ENCODE measurements at places on chromosomes 16 and 17.
A peak's percentile ranks its signal among the peaks of the same experiment; 100 is the strongest.

DNA sequence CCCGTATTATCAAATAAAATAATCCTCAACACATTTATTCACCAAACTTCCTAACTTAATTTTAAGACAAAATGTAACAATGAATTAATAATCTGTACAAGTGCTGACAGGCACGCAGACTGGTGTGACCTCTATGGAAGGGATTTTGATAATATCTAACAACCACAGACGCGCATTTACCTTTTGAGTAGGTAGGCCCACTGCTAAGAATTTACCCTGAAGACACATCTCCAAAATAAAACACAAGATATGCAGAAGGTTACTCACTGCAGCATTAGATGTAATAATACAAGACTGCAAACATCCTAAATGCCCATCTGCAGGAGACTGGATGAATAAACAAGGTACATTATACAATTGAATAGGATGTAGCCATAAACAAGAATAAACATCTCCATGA lies 22.7 kb upstream of the CMTM4 start:
- DNase-seq: no peak

GRCh38 chr16:59719121-59719520 lies 985.0 kb upstream of the GOT2 start:
- peak; percentile 43 for DNase-seq

GRCh38 chr17:21462237-21462636 lies 86.1 kb downstream of the KCNJ12 start:
- DNase-seq: no peak

- DNase-seq: peak; percentile 92
Measured at GRCh38 chr17:1515640-1516387, 598 bp downstream of the INPP5K start.

- DNase-seq: no peak
Measured at GRCh38 chr16:81521141-81521626, 76.6 kb downstream of the CMIP start.

DNA sequence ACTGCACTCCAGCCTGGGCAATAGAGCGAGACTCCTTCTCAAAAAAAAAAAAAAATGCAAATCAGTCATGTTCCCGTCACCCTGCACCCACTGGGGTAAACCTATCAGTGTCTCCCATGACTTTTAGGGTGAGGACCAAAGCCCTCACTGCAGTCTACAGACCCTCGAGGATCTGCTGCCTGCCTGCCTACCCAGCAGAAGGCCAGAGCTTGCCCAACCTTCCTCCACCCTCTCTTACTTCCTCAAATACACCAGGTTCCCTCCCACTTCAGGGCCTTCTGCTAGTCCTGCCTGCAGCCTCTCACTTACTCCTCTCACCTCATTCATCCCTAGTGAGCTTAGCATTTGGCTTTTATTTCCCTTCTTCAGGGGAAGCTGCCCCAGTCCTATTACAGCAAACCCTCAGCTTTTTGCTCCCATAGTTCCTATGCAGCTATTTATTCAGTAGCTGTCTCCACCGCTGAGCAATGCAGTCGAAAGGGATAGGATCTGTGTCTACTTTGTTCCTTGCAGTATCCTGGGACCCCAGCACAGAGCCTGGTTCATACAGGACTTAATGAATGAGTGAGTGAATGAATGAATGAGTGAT lies 17.8 kb upstream of the TOB1 start:
- no peak for DNase-seq

DNA sequence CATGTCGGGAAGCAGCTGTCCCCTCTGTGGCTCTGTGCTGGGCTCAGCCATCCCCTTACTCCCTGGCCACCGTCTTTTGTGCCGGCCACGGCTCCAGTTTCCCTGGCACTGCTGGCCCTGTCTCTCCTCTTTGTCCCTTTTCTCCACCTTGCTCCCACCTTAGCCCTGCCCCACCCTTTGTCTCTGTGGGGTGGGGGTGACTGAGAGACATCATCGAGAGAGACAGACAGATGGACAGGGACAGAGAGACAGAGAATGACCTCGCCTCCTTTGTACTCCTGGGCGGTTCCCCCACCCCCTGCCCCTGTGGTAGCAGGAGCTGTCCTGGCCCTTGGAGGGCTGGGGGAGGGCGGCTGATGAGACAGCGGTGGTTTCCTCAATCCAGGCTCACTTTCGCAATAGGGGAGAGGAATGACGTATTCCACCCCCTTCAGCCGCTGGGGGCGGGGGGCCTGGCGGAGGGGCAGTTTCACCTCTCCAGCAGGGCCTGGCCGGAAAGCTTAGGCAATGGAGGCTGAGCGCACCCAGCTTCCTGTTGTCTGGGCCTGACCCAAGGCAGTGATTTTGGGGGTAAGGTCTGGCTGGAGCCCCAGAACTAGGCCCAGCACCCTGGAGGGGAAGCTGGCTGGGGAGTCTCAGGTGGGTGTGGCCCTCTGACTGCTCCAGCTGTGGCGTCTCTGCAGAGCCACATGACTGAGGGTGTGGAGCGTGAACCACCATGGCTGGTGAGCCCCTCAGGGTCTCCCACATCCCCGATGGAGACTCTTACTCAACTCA lies 7.3 kb downstream of the FMNL1 start:
- DNase-seq: peak; percentile 96

DNA sequence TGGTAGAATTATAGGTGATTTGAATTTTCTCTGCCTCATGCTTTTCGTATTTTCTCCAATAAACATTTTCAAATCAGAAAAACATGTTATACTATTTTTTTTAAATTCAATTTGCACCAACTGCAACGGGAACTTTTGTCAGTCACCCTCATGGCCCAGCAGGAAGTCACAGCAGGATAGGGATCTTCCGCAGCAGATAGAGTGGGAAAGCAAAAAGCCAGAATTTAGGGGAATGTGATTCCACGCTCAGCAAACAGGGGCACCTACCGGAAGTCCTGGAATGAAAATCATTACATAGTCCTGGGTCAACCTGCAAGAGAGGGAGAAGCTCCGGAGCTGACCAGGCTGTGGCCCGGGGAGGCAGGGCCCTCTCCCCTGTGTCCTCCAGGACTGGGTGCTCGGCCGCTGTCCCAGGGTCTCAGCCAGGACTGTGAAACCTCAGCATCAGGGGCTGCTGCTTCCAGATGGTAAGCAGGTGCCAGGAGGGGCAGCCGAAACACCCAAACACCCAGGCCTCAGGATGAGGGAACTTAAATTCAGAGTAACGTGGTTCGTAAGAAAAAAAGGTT lies 3.9 kb downstream of the SLC47A2 start:
- DNase-seq: no peak

- DNase-seq: peak; percentile 83
Measured at GRCh38 chr17:1108765-1109605, 70.8 kb downstream of the ABR start.

- DNase-seq: peak; percentile 54
Measured at GRCh38 chr16:66925322-66925840, at the start of gene RRAD. Gene RRAD (minus strand): TSS chr16:66925535. CDS start chr16:66925179, 356 bp downstream.

- DNase-seq: no peak
Measured at GRCh38 chr16:2478279-2478678, 3.4 kb downstream of the TBC1D24 start.

GRCh38 chr17:35255316-35255715 lies 12.4 kb downstream of the SLFN5 start:
- no peak for DNase-seq

- DNase-seq: no peak
Measured at GRCh38 chr17:6548034-6548433, 8.3 kb downstream of the PITPNM3 start.

DNA sequence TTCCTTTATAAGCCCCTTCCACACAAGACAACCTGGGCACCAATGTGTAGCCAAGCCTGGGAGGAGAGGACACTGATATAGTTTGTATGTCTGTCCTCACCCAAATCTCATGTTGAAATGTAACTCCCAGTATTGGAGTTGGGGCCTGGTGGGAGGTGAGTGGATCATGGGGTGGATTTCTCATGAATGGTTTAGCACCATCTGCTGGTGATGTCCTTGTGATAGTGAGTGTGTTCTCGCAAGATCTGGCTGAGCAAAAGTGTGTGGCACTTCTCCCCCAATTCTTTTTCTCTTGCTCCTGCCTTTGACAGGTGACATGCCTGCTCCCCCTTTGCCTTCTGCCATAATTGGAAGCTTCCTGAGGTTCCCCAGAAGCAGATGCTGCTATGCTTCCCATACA lies 135.8 kb downstream of the USP31 start:
- peak; percentile 2 for DNase-seq

DNA sequence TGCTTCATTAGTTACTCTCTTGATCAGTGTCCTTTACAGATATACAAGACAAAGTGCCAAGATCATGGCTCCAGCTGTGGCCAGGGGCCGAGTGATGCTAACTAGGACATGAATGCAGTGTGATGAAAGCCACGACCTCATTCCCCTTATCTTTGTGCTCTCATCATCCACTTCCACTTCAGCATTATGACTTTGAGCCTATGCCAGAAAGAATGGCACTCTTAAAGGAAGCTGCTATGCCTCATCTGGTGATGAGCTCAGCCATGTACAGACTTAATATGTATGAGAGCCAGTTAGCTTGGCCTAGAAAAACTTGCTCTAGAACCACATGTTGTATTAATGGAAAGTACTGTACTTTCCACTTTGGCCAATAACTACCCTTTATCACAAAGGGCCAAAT lies 179.1 kb downstream of the TOX3 start:
- DNase-seq: no peak

DNA sequence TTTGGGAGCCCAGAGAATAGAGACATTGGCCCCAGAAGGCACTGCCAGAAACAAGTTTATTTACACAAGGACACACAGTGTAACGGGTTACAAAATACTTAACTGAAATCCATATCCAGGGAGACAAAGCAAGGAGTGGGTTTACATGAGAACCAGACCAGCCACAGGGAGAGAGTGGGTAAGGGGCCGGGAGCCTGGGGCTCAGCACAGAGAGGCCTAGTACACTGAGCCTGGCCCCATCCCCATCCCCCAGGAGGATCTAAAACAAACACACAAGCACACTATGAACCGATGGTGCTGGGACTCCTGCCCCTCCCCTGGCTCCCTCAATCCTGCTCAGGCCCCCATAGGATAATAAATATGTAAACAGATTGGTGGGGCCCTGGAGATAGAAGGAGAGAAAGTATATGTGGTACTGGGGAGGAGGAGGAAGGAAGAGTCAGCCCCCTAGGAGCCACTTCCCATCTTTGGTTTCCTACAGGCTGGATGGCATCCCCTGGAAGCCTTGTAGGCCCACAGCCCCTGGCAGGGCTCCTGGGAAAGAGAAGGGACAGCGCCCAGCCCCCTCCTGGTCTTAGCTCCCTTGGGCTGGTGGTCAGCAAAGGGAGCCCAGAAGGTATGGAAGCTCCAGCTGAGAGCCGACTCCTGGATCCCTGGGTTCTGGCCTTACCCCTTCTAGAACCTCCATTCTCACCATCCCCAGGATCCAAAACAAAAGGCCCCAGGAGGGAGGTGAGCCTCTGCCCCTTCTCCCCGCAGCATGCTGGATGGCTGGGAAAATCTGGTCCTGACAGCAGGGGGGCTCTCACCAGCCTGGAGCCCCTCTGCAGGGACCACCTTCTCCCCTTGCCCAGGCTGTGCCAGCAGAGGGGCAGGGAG lies 6.4 kb downstream of the G6PC3 start:
- DNase-seq: no peak

DNA sequence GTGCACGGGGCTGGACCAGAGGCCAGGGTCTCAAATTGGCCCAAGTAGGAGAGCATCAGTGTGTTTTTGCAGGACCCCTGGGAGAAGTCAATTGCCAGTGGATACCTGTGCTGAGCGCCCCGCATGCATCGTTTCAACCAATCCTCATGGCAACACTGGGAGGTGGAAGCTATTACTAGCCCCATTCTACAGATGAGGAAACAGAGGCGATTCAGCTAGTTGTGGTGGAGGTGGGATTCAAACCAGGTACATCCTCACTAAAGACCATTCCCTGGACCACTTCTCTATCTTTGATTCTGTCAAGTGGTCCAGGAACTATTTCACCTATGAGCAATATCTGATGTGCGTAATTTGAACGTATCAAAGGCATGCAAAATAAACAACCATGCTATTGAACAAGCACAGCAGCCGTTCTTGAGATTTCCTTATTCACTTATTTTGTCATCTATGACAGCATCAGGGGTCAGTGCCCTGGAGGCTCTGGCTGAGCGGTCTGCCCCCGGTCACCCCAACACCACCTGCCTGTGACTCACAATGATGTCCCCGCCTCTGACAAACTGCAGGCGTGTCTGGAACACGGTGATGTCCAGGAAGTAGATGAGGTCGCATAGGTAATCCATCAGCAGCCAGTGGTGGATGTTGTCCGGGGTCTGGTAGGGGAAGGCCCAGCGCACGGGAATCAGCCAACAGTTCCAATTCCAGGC lies 54.0 kb downstream of the CNGB1 start:
- DNase-seq: no peak

DNA sequence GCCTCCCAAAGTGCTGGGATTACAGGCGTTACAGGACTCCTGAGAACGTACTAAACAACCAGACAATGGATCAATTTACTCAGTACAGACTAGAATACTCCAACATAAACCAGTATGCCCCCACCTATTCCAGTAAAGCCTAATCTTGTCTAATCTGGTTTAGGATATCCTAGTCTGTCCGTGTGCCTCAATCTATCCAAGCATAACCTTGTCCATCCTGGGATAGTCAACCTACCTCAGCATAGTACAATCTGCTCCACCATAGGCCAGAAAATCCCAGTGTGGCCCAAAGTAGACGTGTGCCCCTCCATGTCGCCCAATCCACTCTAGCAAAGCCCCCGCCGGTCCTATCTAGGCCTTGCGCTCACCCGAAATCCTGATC lies 625 bp downstream of the DVL2 start:
- DNase-seq: peak; percentile 75

DNA sequence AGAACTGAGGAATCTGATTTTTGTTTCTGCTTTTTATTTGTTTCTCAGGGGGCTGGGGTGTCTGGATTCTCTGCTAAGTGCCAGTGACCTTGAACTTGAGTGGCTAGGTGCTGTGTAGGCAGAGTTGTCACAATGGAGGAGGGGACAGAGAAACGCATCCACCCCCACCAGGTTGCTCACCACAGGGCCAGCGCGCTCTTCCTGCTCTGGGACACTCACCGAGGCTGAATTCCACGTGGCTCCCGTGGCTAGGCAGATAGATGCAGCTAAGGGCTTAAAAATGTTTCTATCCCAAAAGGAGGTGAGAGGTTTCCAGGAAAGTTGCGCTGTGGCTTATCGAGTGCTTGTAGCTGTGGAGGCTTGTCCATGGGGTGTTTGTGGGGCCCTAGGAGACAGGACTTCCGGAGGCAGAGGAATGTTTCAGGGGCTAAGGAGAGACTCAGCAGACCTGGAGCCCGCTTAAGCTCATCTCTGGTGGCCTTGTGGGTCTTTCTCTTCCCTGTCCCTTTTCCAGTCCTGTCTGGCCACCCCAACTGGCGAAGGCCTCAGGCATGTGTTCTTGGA lies 36.8 kb downstream of the ADCY7 start:
- DNase-seq: no peak

- peak; percentile 65 for DNase-seq
Measured at GRCh38 chr17:5237541-5238016, 2.9 kb upstream of the SCIMP start.

GRCh38 chr16:77991701-77992100 lies 30.6 kb upstream of the CLEC3A start:
- DNase-seq: no peak

DNA sequence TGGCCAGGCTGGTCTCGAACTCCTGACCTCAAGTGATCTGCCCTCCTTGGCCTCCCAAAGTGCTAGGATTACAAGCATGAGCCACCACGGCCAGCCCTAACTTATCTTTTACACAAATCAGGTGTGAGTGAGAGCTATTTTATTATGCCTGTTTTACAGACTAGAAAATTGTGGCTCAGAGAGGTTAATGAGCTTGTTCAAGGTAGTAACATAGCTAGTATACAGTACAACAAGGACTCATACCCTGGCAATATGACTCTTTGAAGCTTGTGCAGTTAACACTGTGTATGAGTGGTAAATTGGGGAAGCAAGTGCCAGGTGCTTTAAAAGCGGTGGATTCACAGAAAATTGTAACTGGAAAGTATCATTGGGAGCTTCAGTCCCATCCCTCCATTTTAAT lies 49.0 kb downstream of the YPEL2 start:
- no peak for DNase-seq
